ENCODE measurements at places on chromosomes 3 and 15.

DNA sequence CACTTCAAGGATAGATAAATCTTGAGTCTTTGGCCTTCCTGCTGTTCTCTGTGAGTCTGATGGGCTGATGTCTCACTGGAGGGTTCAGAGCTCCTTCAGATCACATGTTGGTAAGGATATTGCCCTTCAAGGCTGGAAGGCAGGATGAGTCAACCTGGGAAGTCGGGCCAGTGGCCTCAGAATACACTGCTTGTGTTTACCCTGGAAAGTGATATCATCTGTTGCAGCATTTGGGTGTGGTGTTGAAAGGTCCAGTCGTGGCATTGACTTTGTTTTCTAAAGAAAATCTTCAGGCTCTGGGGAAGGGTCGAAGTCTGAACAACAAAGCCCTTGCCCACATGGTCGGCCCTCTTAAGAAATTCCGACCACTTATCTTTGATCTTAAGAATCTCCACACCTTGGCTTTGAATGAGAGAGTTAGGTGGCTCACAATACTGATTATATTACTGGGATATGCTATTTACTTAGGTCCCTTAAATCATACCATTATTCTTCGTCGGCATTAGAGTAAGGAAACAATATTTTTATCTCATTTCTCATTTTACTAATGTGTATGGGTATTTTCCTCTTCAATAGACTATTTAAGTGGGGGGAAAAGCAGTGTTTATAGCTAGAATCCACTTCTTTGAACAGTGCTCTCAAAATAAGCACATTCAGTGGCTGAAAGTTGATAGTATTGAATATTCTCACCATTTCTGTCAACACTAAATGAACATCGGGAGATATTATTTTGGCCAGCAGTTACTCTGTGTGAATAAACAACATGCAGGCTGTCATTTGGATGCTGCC lies 303.9 kb upstream of the RASGRP1 start:
- DNase-seq, result no peak

GRCh38 chr3:13378155-13378554 lies 42.0 kb downstream of the NUP210 start:
- no peak for DNase-seq

DNA sequence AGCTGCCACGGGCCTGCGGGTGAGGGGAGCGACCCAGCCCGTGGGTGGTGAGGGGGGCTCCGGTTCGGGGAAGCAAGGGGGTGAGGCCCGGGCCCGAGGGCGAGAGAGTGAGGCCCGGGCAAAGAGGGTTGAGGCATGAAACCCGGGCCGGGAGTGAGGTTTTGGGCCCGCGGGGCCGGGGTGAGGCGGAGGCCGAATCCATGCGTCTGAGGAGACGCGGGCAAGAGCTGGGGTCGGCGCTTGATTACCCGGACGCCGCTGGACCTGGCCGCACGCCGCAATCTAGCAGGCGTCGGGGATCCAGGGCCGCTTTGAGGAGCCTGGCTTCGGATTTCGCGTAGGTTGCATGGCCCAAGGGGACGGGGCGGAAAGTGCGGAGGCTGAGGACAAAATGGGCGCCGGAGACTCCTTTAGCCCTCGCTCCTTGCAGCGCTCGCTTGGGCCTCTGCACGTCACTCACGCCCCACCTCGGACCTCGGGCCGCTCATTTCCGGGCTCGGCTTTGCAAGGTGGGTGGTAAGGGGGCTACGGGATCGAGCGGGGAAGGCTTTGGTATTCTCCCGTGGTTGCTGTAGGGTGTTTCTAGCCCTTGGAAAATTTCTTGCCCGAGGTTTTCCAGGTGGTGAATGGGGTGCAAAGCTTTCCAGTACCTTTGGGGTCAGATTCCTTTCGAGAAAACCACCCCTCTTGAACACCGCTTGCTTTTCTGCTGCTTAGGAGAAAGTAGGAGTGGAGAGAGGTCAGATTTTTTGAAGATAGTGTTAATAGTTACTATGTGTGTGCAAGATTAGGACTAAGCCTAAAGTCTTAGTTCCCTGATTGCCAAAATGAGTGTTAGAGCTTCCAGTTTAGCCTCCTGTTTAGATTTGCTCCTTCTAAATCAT lies 827 bp downstream of the SLC25A36 start:
- DNase-seq, result peak; percentile 4

GRCh38 chr15:75371486-75371885 lies 3.1 kb upstream of the MAN2C1 start:
- DNase-seq, result no peak

GRCh38 chr3:51955893-51956770 lies 951 bp downstream of the GPR62 start:
- no peak for DNase-seq

DNA sequence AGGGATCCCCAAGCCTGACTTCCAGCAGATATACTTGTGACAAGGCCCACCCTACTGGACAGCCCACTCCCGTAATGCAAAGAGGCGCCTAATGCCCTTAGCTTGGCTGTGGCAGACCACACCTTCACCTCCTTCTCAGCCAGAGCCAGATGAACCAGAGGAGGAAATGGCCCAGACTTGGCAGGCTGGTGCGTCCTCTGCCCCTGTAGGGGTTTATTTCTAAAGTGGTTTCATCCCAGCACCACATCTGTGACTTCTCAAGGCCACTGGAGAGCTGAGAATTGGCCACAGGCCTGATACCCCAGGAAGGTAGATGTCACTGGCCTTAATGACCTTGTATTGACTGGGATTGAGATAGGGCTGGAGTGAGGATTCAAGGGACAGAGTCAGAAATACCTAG lies 29.5 kb downstream of the BOC start:
- no peak for DNase-seq

DNA sequence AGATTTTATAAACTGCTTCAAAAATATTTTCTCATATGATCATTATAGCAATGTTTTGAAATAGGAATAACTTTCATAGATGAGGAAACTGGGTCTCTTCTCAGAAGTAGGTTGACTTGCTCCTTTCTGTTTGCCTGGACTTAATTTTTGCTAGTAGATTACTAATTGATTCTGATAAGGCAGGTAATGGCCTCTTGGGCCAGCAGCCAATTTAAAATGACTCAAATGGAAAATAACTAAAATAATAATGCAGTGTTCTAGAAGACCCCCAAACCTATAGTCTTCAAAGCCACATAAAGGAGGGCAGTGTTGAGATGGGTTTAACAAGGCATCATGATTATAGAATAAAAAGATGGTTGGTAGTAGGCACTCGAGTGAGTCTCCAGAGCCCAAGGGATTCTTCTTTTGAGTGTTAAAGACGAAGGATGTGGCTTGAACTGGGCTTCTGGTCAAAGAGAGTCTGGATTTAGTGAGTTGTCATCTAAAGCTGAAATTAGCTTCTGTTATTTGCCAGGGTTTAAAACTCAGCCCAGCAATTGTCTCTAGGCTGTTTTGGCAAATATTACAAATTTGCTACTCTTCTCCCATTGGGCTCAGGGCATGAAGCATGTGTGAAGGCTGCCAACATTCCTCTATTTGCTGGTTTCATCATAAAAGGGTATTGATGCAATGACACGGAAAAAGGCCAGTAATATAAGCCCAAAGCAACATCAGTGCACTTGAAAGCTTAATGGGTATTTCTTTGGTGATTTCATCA lies 297.1 kb upstream of the MEIS2 start:
- no peak for DNase-seq

DNA sequence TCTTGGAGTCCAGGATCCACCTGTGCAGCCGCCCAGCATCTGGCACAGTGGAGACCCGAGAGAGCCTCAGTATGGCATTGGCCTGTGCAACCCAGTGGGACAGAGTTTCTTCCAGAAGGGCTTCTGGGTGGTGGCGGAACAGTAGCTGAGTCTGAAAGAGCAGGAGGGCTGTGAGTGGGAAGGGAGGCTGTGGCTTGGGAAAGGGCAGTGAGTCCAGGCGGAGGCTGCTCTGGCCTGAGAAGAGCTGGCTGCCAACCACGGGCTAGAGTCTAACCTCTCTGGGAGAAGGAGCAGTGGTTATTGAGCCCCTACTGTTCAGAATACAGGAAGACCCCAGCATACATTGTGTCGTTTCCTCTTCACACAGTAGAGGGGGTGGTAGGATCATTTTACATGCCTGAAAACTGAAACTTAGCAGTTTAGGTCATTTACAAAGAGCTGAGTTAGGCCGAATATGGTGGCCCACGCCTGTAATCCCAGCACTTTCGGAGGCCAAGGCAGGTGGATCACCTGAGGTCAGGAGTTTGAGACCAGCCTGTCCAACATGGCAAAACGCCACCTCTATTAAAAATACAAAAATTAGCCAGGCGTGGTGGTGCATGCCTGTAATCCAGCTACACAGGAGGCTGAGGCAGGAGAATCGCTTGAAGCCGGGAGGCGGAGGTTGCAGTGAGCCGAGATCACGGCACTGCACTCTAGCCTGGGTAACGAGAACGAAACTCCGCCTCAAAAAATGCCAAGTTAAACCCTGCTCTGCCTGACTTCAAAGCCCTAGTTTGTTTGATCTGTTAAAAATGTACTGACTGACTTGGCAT lies 3.2 kb downstream of the AEN start:
- no peak for DNase-seq

- no peak for DNase-seq
Observed at GRCh38 chr3:163043074-163043473, 1546.5 kb downstream of the OTOL1 start.

- DNase-seq, result no peak
Observed at GRCh38 chr15:85007741-85008397, 26.2 kb downstream of the PDE8A start.

GRCh38 chr3:50428007-50428633 lies 68.8 kb upstream of the TMEM115 start:
- no peak for DNase-seq

DNA sequence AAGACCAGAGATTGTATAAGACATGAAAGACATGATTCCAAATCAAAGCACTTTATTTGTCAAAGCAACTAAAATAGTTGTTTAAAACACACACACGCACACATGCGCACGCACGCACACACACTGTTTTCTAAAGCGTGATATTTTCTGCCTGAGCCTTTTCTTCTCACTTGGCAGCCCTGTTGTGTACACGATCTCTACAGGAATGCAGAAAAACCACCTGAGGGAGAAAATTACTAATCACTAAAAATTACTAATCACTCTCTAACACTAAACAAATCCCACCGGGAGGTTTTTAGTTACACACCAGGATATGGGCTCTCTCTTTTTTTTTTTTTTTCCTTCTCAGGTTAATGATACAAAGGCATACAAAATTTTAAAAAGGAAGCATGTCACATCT lies 160.1 kb upstream of the ATP11B start:
- DNase-seq, result no peak

DNA sequence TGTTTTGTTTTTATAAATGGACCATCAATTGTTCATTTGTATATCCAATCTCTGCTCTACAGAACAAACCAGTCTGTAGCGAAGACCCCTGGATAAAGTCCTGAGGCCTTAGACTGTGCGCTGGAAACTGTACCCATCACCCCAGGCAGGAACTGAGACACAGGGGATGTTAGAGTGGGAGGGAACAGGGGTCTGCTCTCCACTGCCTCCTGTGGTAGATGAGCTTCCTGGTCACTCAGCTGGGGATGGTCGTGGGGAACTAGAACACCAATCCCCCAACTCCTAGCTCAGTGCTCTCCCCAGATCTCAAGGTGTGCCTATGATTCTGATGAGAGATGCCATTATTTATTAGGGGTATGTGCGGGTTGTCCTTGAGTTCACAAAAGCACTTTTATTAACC lies 340.2 kb upstream of the IGF1R start:
- DNase-seq, result no peak

DNA sequence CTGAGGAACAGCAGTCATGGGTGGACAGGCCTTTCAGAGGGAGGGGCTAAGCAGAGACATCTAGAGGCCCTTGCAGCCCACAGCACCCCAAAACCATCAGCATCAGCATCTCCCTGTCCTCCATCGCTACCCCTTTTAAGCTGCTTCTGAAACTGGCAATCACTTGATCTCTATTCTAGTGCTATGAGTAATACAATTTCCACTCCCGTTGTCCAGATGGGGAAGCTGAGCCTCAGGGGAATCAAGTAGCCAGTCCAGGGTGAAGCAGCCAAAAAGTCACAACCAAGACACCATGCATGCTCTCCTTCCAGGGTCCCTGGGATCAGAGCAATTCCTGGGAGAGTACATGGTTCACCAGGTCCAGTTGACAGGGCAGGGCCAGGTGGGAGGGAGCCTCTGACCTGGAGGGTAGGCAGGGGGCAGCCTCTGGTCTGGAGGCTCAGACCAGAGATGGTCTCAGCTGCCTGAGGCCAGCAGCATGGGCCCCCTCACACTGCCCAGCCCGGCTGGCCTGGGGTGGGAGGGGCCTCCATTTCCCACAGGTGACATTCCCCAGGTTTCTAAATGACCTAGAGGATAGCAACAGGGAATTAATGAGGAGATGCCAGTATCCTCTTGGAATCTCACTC lies 30.0 kb downstream of the KLHL25 start:
- no peak for DNase-seq

DNA sequence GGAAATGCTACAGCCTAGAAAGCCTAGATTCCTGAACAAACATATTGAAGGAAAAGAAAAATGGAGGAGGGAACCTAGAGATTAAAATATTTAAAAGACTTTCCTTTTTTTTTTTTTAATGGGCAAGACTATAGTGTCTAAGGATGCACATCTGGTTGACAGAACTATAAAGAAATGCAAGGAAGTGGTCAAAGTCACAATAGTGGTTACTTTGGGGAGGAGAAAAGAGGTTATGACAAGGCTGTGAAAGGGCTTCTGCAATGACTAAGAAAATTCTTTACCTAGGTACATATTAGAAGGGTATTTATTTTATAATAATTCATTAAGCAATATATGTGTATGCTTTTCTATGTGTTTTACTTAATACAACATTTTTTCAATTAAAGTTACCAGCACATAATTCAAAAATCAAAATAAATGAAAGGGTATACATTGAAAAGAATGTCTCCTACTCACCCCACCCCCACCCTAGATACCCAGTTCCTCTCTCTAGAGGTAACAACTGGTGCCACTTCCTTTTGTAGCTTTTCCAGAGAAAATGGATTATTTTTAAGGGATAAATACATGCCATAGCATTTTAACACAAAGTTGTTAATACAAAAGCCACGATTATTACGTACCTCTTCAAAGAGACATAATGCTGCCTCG lies 70.1 kb downstream of the HERC1 start:
- DNase-seq, result no peak

DNA sequence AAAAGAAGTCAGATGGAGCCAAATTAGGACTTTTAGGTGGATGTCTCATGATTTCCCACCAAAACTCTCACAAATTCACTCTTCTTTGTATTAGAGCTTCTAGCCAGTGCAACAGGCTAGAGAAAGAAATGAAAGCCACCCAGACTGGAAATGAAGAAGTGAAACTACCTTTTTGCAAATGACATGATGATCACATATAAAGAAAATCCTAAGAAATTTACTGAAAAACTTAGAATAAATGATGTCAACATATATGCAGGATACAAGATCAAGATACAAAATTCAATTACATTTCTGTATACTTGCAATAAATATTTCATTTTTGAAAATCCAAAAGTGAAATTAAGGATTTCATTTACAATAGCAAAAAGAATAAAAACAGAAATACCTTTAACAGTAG lies 110.8 kb downstream of the LRIG1 start:
- no peak for DNase-seq

- no peak for DNase-seq
Observed at GRCh38 chr15:90654233-90655136, 62.7 kb upstream of the BLM start.

DNA sequence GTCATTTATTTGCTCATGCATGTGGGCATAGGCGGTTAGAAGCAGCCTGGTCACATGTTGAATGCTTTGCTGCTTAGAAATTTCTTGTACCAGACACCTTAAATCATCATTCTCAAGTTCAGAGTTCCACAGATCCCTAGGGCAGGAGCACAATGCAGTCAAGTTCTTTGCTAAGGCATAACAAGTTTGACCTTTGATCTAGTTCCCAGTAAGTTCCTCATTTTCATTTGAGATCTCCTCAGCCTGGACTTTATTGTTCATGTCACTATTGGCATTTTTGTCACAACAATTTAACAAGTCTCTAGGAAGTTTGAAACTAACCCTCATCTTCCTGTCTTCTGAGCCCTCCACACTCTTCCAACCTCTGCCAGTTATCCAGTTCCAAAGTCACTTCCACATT lies 22.8 kb downstream of the HGD start:
- DNase-seq, result no peak

All from stimulated activated CD4-positive, alpha-beta T cell treated with anti-CD3 and anti-CD28 coated beads, Interleukin-12 subunit alpha, Interleukin-12 subunit beta, amount 100 ng/mL, for 24 hours (primary cell).